ENCODE measurements at places on chromosomes 2 and 18. TPM values are rescaled to one million over a fixed set of nuclear protein-coding genes. Genes with fewer than 3 reads are reported as not detected.

The INPP4A gene
- 6.9 TPM for total RNA-seq

The CFAP65 gene
- total RNA-seq: 0.32 TPM

The C2orf72 gene
- 6.1 TPM for total RNA-seq

The AGXT gene
- total RNA-seq: not detected

The ASNSD1 gene
- total RNA-seq: 36.4 TPM

The CDH20 gene
- not detected for total RNA-seq

The BIN1 gene
- total RNA-seq: 30.8 TPM

The HOXD13 gene
- 0.15 TPM for total RNA-seq

The PDCL3 gene
- 41.2 TPM for total RNA-seq

The RNF152 gene
- total RNA-seq: not detected

The SERPINB3 gene
- total RNA-seq: not detected

The LHCGR gene
- not detected for total RNA-seq

Measured in A549 treated with RU486 at 1 μM for 4 hours (cell line).